Stimulated activated CD8-positive, alpha-beta memory T cell treated with anti-CD3 and anti-CD28 coated beads, Interleukin-15, amount 100 ng/mL, for 24 hours (primary cell): ENCODE measurements at places on chromosomes 4 and X.

- no peak for DNase-seq
These were observed 367.3 kb upstream of the CASK start for GRCh38 chrX:42290608-42291007.

- DNase-seq, result no peak
These were observed 4.7 kb upstream of the GATA1 start for GRCh38 chrX:48781705-48782104.

DNA sequence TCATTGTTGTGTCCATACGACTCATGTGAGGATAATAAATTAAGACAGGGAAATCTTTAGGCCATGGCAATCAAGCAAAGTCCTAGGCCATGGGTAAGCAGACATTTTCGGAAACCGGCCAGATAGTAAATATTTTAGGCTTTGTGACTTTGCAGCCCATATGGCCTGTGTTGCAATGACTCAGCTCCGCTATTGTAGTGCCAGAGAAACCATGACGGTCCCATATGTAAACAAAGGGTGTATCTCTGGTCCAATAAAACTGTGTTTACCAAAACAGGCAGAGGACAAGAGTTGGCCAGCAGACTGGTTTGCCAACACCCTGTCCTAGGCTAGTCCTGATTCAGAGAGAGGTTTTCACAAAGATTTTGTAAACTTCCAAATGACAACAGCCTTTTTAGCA is 5.0 kb downstream of the FAM114A1 start:
- DNase-seq, result no peak

- no peak for DNase-seq
These were observed 33.5 kb downstream of the PWWP3B start for GRCh38 chrX:106201502-106202178.

DNA sequence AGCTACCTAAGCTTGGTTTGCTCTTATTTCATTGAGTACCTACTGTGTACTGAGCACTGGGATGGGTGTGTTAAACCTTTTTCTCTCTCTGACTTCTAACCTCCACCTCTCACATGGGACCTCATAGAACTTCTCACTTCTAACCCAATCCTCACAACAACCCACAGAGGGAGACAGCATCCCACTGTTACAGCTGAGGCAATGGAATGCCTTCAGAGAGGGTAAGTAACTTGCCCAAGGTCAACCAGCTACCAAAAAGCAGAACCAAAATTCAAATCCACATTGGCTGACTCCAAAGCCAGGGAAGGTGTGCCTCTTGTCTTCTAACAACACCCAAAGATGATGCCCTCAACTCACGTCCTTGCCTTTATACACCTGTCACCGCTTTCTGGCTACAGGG is 5.4 kb downstream of the SEL1L3 start:
- no peak for DNase-seq

GRCh38 chr4:168540086-168540485 is 43.2 kb downstream of the PALLD start:
- DNase-seq, result no peak

DNA sequence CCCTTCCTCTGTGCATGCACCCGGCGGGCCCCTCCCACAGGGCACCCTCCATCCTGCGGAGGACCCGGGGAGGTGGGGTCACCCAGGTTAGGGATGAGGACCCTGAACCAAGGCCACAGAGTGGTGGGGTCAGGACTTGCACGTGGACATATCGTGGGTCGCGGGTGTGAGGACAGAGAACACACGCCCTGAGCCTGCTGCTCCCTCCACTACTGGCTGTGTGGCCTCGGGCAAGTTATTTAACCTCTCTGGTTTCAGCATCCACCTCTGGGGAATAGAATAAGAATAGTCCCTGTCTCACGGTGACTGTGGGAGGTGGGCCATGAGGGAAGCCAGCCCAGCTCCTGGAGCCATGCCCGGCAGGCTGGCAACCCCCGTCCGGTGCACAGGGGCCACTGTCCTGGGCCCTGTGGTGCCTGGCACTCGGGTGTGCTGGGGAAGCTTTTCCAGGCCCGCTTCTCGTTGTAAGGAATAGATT is 5.1 kb downstream of the PSAPL1 start:
- DNase-seq, result no peak

- no peak for DNase-seq
These were observed 578.7 kb upstream of the PABPC4L start for GRCh38 chr4:134780244-134780643.

DNA sequence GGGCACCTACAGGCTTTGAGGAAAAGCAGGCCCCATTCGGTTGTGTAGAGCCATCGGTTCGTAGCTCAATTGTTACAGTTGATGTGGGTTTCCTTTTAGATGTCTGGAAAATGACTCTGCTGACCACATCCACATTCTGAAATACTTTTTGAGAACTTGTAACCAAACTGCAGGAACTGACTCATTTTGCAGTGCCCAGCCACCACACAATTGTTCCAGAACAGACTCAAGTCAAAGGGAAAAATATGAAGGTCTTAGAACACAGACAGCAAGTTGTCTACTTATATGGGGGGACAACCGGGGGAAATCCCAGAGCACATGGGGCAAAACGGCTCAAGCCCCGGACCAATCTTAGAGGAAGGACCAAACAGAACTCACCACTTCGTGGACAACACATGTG is 557.6 kb upstream of the DIPK2B start:
- DNase-seq, result no peak

- no peak for DNase-seq
These were observed 1540.0 kb upstream of the PABPC4L start for GRCh38 chr4:135741583-135741982.

- DNase-seq, result no peak
These were observed 31.9 kb downstream of the F8A1 start for GRCh38 chrX:154918060-154918483.

DNA sequence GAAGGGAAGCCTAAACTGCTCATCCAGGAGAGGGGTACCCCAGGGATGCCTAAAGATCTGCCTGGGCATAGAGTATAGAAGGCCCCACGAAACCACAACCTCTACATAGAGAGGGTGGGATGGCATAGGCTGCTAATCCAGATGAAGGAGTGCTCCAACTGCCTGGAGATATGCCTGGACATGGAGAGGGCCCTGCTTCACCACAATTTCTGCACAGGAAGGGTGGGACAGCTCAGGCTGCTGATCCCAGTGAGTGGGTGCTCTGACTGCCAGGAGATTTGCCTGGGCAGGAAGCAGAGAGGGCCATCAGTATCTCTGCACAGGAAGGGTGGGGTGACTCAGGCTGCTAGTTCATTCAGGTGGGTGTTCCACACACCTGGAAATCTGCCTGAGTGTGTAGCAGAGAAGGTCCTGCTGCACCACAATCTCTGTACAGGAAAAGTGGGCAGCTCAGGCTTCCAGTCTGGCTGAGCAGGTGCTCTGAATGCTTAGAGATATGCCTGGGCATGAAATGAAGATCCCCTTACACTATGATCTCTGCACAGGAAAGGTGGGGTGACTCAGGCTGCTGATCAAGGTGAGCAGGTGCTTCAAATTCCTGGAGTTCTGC is 61.1 kb downstream of the ZNF518B start:
- no peak for DNase-seq

DNA sequence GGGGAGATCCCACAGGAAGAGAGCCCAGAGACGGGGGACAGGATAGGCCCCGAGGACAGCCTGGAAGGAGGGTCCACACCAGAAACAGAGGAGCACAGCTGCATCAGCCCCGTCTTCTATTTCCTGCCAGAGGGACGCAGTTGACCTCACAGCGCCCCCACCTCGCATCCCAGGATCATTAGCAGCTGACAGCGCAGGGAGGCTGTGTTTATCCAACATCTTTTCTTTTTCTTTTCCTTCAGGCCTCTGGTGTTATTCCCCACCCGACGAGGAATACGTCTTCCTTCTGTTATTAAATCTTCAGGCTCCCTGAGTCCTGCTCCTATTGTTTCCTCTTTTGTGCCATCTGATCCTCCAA is 75.4 kb downstream of the DCHS2 start:
- DNase-seq, result no peak

GRCh38 chr4:62454535-62454934 is 1254.4 kb downstream of the ADGRL3 start:
- no peak for DNase-seq

GRCh38 chr4:105417624-105418023 is 56.2 kb downstream of the PPA2 start:
- no peak for DNase-seq

DNA sequence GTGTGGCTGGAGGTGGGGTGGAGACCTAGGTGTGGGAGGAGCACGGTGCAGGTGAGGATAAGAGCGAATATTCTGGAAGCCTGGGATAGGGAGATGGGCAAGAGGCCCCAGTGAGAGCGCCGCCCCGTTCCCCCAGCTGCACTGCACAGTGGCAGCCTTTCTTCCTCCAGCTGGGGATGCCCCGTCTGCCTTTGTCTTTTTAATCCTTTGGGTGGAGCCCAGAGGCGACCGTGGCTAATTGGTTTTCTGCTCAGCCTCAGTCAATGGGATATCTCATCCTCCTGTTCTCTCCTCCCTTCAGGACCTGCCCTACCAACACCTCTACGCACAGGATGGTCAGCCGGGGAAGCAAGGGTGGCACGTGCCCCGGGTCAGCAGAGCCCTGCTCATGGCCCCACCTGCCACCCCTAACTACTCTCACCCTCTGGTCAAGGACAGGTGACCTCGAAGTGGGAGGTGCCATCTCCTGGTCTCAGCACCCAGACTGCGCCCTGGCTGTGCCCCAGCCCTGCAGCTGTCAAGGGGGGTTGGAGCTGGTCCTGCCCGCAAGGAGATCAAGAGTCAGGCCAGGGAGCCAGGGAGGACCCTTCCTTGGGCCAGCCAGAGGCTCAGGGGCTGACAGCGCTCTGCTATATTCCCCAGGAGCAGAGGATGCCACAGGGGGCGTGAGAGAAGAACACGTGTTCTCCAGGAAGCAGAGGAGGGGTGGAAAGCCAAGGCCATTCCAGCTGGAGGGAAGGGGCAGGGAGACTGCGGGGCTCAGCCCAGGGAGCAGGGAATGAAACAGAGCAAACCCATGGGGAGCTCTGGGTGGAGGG is 64.0 kb downstream of the ADRA2C start:
- no peak for DNase-seq

GRCh38 chr4:77002321-77003107 is 53.0 kb downstream of the SEPTIN11 start:
- DNase-seq, result no peak

GRCh38 chrX:49925176-49925575 is 2.8 kb downstream of the CLCN5 start:
- DNase-seq, result no peak

DNA sequence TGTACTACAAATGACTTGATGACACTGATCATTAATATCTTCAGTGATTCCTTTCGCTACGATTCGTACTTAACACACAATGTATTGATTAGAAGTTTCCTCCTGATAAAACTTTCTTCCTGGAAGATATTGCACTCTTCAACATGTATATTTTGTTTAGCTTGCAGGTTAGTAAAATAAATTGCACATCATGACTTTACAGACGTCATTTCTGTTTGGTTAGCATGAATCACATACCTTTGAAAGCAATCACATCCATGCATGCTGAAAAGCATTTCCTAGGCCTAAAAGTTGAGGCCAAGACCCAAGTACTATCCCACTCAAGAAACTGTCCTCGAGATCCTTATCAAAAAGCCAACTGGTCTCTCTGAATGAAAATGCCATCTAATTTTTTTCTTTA is 1841.0 kb upstream of the PCDH7 start:
- DNase-seq, result no peak

- no peak for DNase-seq
These were observed 53.7 kb upstream of the RBPJ start for GRCh38 chr4:26267087-26267486.

DNA sequence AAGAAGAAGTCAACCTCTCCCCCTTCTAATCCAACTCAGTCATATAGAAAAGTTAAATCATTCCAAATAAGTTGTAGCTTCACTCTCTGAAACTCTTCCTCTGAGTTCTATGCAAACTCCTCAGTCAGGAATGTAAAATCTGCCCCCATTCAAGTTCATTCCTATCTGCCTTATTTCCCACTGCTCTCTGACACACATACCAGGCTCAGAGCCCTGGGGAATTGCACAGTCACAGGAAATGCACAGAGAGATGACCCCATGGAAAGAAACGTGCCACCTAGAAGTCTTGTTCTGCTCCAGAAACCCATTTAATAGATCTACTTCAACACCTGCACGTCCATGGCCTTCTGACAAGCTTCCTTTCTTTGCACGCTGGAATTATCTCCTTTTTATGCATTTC is 236.0 kb upstream of the VCX3A start:
- no peak for DNase-seq

DNA sequence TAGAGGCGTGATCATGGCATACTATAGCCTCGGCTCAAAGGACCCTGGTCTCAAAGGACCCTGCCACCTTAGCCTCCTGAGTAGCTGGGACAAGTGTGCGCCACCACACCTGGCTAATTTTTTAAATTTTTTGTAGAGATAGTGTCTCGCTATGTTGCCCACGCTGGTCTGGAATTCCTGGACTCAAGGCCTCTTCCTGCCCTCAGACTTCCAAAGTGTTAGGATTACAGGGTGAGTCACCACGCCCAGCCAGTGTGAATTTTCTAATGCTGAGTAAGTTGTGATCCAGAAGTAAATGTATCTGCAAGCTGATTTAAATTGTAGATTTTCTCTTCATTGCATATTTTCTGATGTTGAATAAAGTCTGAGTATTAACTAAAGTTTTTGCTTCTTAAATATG is 2.6 kb upstream of the ZNF674 start:
- no peak for DNase-seq

DNA sequence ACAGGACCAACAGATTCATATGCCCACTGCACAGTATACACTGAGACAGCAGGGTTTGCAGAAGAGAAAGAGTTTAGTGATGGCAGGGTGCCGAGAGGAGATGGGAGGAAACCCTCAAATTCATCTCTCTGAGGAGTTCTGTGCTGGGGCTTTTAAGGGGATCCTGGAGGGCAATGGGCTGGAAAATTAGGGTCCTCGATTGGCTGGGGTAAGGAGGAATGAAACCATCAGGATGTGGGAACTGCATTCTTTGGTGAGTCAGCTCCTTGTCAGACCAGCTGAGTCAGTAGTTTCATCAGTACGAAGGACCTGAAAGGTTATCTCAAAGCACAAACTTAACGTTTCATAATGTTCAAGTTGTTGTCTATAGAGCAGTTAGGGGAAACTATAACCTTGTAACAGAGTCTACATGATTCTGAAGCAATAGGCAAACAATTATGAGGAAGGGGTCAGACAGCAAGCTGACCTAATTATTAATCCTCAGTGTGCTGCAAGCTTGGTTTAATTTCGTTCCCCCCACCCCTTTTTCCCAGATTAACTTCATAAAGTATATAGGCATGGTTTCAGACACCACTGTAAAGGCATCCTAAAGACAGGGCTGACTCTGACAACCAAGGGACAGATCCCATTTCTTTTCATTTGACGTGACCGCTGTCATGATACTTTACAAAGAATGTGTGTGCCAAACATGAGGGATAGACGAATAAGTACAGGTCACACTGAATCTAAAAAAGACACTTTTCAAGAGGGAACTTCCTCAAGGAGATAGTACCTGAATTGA is 1.5 kb upstream of the MSMO1 start:
- no peak for DNase-seq

DNA sequence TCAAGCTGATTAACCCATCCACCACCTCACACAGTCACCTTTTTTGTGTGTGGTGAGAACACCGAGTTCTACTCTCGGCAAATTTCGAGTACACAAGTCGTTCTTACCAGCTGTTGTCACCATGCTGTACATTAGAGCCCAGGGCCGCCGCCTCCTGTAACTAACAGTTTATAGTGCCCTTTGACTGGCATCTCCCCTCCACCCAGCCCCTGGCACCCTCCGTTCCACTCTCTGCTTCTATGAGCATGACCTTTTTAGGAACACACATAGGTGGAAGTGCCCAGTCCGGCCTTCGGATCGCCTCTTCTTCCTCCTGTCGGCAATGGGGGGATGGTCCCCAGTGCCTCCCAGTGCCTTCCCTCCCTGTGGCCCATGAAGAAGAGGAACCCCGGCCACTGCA is 141.4 kb downstream of the STK32B start:
- no peak for DNase-seq

GRCh38 chr4:90237751-90238530 is 110.7 kb downstream of the CCSER1 start:
- no peak for DNase-seq

- no peak for DNase-seq
These were observed 13.2 kb upstream of the CCSER1 start for GRCh38 chr4:90113881-90114457.
